ENCODE measurements at places on chromosomes 7 and 10.

- no peak for DNase-seq
Observed at GRCh38 chr7:50164559-50165170, 71.6 kb upstream of the ZPBP start.

DNA sequence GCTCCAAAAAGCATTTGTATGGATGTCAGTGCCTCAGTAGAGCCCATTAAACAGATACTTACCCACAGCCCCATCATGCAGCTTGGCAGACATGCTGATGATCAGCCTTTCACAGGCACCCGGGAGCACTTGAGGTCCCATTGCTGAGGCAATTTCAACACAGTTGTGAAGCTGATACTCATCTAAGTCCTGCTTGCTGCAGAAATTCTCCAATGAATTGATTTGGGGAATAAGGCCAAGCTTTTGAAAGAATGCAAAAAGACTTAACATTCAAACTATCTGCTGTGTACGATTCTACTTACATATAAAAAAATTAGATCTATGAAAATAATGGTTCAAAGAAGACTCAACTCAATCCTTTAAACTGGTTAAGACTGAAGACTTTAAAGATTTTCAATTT lies 60.5 kb downstream of the LAMB4 start:
- DNase-seq, result no peak

DNA sequence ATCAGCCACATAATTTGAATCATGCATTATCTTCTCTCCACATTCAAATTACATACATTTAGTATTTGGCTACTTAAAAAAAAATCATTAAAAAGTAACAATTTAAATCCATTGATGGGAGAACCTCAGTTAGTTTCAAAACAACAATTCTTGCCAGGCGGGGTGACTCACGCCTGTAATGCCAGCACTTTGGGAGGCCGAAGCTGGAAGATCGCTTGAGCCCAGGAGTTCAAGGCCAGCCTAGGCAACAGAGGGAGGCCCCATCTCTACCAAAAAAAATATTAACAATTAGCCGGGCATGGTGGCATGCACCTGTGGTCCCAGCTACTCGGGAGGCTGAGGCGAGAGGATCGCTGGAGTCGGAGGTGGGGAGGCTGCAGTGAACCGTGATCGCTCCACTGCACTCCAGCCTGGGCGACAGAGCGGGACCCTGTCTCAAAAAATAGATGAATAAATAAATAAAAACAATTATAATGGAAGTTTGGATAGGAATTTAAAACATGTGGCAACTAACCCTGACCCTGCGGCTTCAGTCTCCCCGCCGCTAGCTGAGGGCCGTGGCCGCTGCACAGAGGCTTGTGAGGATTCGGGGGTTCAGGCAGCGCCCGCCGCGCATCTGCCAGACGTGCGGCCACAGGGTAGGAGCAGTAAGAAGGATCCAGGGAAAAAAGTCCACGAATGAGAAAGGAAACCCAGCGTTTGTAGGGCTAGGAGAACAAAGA lies 1.1 kb upstream of the CSGALNACT2 start:
- no peak for DNase-seq

DNA sequence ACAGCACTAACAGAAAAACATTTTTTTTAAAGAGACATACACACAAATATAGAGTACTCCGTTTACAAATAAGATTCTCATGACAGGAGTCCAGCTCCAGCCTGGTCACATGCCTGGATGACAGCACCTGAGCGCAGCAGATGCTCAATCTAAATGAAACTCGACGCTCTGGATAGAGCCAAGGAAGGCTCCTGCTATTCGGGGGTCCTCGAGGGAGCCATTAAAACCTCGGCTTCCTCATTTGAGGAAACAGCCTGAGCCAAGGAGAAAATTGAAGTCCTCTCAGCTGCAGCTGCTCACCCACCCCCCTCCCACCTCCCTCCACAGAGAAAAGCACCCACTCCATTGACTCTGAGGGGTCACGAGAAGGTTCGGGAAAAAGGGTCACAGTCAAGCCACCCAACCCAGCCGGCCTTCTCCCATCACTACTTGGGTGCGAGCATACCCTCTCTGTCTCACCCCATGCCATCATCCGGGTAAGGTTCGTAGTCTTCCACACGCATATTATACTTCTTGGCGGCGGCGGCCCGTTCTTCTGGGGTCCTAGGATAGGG lies 673 bp downstream of the NDUFB8 start:
- no peak for DNase-seq

GRCh38 chr7:76202666-76203030 lies 952 bp downstream of the SRRM3 start:
- no peak for DNase-seq

DNA sequence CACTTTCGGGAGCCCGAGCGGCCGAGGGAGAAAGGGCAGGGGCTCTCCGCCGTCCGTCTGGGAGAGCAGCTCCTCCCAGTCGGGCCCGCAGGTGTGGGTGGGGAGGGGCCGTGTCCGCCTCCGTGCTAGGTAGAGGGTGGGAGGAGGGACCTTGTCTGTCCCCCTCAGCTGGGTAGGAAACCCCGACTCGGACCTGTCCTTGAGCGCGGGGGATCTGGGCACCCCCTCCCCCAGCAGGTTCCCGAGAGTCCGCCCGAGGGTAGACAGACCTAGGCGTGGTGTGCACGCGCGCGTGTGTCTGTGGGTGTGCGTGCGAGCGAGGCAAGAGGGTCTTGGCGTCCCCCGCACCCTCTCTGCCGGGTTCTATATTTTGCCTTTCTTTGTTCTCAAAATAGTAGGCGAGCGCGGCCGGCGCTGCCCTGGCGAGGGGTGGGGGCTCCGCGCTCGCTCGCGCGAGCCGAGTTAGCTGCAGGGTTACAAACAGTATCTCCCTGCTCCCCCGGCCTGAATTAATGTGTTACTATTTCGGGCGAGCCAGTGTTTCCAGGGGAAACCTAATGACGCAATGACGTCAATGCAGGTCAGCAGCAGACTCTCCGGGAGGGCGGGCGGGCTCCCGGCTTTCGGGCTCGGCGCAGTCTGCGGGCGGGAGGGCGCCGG lies 73.9 kb upstream of the LEP start:
- no peak for DNase-seq

GRCh38 chr10:71597821-71598498 lies 121.6 kb downstream of the C10orf105 start:
- no peak for DNase-seq

GRCh38 chr10:63156236-63156635 lies 23.1 kb downstream of the NRBF2 start:
- DNase-seq, result no peak

DNA sequence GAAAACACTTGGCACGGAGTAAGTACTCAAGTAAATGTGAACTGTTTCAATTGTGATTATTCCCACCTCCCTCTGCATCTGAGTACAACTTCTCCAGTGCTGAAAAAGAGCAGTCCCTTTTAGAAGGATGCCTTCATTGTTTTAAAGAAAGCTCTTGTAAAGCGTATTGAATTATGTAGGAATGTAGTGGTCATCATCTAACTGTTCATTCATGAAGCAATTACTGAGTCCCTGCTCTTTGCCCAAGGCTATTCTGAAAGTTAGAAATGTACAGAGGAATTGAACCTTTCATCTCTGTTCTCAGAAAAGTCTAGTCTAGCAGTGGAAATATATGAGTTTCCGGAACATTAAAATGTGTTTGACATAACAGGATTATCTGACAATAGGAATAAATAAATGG lies 127.8 kb downstream of the CACNB2 start:
- no peak for DNase-seq

GRCh38 chr7:21107101-21107500 lies 320.4 kb upstream of the SP8 start:
- DNase-seq, result no peak

GRCh38 chr10:47190301-47190700 lies 109.7 kb upstream of the GDF10 start:
- no peak for DNase-seq

- DNase-seq, result no peak
Observed at GRCh38 chr10:132637477-132638129, 100.0 kb downstream of the INPP5A start.

GRCh38 chr7:28068811-28069216 lies 111.8 kb downstream of the JAZF1 start:
- DNase-seq, result no peak

GRCh38 chr10:109200646-109201045 lies 722.7 kb downstream of the XPNPEP1 start:
- DNase-seq, result no peak

- DNase-seq, result no peak
Observed at GRCh38 chr7:101377189-101377736, 14.6 kb downstream of the COL26A1 start.

DNA sequence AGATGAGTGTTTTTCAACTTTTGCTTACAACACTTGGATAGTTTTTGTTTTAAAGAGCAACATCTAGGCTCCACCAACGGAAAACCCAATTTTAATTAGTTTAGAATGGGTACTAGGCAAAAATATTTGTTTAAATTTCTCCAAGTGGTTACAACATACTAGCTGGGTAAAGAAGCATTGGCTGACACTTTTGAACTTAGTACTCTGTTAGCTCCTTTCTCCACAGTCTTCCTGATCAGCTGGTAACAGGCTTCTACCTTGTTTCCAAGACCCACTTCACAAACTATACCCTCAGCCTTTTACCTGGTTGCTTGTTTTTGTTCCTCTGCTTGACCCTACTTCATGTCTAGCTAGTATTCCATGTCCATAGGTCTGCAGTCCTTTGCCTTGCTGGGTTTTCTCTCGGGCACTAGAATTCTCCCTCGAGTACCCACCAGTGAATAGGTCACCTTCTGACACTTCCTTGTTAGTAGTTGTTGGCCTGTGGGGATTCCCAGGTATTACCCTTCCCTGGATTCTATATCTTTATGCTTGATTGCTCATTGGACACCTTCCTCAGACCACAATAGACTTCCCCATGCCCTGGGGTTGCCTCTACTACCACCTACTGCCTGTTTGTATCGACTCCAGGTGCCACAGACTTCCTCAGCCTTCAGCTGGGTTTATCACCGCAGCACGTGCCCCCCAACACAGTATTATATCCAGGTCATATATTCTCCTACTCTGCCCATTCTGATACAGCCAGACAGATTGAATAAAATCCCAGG lies 42.0 kb downstream of the PRPS1L1 start:
- DNase-seq, result no peak

DNA sequence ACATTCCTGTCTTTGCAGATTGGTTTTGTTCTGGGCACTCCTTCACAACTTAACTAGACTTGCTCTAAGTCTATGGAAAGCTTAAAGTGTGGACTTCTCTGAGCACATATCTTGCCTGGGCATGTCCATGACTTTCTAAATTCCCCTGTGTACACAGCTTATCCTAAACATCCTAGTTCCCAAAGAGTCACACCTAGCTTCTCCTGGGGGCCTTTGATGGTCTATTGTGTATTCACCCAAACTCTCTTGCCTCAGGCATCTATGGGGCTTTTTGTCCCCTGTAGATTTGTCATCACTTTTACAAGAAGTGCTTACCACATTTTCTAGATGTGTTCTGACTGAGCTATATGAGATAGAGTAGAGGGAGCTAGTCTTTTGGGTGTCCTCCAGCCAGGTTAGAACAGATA lies 12.2 kb upstream of the ZNF488 start:
- no peak for DNase-seq

- DNase-seq, result peak; percentile 20
Observed at GRCh38 chr10:110076559-110077318, 69.0 kb downstream of the ADD3 start.

GRCh38 chr7:148579366-148579765 lies 11.2 kb upstream of the C7orf33 start:
- no peak for DNase-seq

- no peak for DNase-seq
Observed at GRCh38 chr7:2166625-2167280, 66.0 kb downstream of the MAD1L1 start.

DNA sequence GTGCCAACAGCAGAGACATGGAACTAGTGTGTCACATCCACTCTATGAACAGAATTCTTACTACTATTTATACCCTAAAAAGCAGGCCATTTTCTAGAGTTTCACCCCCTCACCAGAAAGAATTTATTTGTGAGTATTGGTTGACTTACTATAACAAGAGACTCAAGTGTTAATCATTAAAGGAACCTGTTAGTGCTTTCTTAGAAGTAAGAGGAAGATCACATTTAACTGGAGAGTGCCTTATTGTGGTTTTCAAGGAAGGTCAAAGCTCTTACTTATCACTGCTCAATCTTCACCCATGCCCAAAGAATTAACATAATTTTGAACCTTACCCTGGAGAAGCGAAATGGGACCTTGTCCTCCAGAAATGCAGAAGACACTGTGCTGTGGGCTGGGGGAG lies 169.3 kb upstream of the PRSS1 start:
- no peak for DNase-seq

- no peak for DNase-seq
Observed at GRCh38 chr10:96576277-96576980, 10.4 kb downstream of the TM9SF3 start.

DNA sequence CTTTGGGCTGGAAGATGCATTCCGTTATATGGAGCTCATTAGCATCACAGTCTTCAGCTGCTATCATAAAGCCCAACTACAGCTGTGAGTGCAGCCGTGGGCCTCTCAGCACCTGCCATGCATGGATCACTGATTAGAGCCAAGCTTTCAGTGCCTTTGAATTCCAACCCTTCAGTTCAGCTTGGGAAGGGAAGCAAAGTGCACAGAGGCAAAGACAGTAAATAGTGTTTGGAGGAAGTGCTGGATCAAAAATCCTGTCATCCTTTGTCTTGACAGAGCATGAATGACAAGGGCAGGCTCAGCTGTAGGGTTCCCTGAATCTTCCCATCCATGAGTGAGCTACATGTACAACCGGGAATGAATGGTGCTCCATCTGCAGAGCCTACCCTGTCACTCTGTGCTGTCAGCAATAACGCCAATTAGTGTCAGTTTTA lies 153.7 kb downstream of the DNAJB9 start:
- DNase-seq, result no peak

DNA sequence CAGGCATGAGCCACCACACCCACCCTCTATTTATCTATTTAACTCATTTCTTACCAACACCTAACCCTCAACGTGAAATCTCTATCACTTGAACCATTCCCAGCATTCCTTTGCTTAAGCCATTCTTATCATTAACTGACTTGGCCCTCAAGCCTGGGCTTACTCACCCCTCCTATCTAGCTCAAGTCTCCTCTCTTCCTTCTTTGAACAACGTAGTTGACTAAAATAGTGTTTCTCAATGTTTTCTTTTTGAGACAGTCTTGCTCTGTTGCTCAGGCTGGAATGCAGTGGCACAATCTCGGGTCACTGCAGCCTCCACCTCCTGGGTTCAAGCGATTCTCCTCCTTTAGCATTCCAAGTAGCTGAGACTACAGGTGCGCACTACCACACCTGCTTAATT lies 7.0 kb downstream of the ANXA7 start:
- DNase-seq, result no peak

- DNase-seq, result no peak
Observed at GRCh38 chr10:43605850-43606322, 352 bp upstream of the ZNF485 start.

- DNase-seq, result no peak
Observed at GRCh38 chr10:3926258-3926657, 141.2 kb upstream of the KLF6 start.

GRCh38 chr10:30705625-30706149 lies 76.1 kb upstream of the LYZL2 start:
- no peak for DNase-seq

- DNase-seq, result no peak
Observed at GRCh38 chr7:44386139-44386913, 60.9 kb upstream of the CAMK2B start.

DNA sequence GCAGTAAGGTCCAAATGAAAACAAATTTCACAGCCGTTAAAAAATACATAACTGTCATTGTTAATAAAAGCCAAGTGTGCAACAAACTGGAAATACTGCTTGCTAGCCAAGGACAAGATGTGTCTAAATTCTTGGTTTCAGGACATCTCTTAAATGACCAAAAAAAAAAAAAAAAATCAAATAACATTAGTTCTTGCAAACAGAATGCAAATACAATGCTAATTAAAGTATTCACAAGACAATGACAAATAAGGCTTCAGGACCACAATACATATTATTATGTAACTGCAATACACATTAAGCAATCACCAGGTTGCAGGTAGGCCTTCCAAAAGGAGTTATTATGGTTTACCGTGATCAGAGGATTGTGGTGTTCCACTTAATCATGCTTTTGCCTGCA lies 3.6 kb downstream of the ARHGAP21 start:
- no peak for DNase-seq
